ENCODE measurements at places on chromosomes 16 and 17.

GRCh38 chr17:81499601-81499970 is 13.0 kb downstream of the ACTG1 start:
- no peak for DNase-seq

- DNase-seq: no peak
Observed at GRCh38 chr17:59456428-59456827, 109.0 kb upstream of the DHX40 start.

- no peak for DNase-seq
Observed at GRCh38 chr17:36127199-36127893, 23.7 kb downstream of the CCL4 start.

- DNase-seq: no peak
Observed at GRCh38 chr16:83989300-83989699, 21.3 kb downstream of the NECAB2 start.

DNA sequence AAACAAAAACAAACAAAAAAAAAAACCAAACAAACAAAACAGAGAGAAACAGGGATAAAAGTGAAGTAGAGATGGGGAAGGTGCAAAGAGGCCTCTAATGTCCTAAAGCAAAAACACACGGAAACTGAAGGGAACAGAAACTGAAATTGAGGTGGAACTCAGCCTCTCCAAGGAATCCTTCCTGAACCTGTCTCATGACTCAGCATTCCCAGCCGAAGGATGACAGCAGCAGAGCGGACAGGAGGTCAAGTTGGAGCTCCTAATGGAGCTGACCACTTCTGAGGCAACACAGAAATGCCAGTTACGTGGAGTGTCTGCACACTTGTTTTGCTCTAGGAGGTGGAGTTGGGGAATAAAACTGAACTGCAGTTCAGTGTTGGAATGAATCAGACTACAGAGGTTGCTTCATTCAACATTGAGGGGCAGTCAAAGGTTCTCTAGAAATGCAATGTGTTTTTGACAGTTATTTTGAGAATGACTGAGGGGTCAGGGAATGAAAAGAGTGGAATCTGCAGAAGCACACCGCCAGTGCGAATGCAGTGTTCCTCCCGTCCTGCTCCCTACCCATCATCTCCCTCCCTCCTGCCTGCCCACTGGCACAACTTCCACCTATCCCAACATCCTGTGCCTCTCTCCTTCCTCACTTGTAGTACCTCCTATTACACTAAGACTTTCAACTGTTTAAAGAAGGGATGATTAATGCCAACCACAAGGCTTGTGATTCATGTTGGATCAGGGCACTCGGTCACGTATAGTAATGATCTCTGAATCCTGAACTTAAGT is 6.3 kb downstream of the UBE2O start:
- no peak for DNase-seq

DNA sequence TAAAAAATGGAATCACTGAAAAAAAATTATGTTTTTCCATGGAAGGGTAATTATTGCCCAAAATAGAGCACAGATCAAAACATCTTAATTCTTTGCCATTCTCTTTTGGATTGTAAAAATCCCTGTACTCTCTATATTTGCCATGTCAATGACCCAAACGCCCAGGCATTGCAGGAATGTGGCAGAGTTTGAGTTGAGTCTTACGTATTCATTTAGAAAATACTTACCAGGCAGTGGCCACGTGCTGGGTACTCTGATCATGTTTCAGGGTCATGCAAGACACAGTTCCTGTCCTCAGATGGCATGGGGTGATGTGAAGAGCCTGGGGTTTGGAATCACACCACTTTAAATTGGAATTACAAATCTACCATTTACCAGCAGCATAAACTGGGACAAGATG is 267.7 kb downstream of the ABCC12 start:
- no peak for DNase-seq

DNA sequence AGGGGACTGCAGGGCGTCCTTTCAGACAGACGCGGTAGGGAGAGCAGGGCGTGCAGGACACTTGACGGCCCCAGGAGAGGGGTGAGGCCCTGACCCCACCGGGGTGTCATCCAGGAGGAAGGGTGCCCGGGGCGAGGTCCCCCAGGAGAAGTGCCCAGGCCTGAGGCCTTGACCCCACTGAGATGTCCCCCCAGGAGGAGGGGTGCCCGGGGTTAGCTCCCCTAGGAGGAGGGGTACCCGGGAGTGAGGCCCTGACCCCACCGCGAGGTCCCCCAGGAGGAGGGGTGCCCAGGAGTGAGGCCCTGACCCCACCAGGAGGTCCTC is 27.2 kb upstream of the METRNL start:
- no peak for DNase-seq

- DNase-seq: no peak
Observed at GRCh38 chr17:64073771-64074703, 53.6 kb upstream of the ICAM2 start.

GRCh38 chr17:58968426-58969061 is 138.1 kb downstream of the TRIM37 start:
- DNase-seq: no peak

GRCh38 chr16:47448830-47449575 is 11.9 kb downstream of the ITFG1 start:
- no peak for DNase-seq

GRCh38 chr17:13765701-13766100 is 164.0 kb upstream of the HS3ST3A1 start:
- DNase-seq: no peak

DNA sequence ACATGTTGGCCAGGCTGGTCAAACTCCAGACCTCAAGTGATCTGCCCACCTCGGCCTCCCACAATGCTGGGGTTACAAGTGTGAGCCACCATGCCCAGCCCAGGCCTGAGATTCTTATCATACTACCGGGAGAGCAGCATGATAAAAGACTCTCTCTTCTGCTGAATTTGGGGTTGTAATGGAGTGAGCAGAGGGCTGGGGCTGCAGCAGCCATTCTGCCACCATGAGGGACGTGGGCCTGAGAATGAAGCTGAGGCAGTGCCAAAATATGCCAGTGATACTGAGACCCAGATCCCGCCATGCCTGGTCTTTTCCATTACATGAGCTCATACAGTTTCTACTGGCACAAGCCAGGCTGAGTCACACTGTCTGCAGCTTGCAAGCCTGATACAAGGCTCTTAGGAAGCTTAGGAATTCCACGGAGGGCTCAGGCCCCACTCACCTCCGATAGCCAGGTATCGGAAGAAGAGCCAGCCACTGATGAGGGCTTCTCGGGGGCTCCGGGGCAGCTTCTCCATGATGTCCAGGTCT is 19.6 kb upstream of the P2RX1 start:
- DNase-seq: no peak
